ENCODE measurements at places on chromosomes 16 and 17.
A peak's percentile ranks its signal among the peaks of the same experiment; 100 is the strongest.

- DNase-seq: no peak
Measured at GRCh38 chr17:6024576-6024975, 45.6 kb upstream of the WSCD1 start.

GRCh38 chr17:57568340-57568739, 176.8 kb downstream of the CCDC182 start:
- DNase-seq: no peak

DNA sequence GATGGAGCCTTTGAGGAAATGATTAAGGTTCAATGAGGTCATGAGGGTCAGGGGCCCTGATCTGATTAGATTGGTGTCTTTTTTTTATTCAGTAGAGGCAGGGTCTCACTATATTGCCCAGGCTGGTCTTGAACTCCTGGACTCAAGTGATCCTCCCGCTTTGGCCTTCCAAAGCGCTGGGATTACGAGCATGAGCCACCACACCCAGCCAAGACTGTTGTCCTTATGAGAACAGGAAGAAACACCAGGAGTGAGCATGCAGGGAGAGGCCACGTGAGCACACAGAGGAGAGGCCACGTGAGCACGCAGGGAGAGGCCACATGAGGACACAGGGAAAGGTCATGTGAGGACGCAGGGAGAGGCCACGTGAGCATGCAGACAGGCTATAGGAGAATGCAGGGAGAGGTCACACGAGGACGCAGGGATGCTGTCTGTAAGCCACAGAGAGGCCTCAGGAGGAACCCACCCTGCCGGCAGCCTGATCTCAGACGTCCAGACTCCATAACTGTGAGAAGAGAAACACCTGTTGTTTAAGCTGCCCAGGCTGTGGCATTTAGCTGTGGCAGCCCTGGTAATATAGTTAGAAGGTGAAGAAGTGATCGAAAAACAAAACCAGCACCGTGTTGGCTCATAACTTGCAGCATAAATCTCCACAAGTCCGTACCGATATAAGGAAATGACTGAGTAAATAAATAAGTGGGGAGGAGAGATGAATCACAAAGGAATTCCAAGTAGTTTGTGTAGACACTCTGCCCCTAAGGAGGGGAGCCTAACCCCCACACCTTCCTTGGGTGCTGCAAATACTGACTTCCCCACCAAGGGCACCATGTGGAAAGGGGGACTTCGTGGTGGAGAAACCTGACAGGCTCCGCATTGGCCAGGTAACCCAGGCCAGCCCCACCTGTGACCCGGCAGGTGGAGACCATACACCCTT, 14.6 kb upstream of the CSNK1D start:
- peak; percentile 69 for DNase-seq

GRCh38 chr17:78180083-78180482, 6.8 kb downstream of the TK1 start:
- DNase-seq: no peak

GRCh38 chr17:74305865-74306654, 20.0 kb upstream of the KIF19 start:
- DNase-seq: no peak

GRCh38 chr17:58360296-58361063, 8.5 kb upstream of the SUPT4H1 start:
- no peak for DNase-seq

DNA sequence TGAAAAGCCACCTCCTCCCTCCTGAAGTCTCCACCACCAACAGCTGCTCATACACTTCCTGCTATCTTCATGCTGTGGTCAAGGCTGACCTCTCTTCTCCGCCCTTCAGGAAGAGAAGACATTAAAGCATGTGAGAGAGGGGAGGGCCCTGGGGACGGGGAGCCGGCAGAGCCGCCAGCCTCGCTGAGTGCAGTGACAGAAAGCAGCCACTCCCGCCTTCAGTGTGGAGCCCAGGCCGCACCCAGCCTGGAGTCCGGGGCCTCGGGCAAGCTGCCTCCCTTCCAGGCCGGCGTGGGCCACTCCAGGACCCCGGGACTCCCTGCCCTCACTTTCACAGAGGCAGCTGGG, 94.7 kb upstream of the TNRC6C start:
- DNase-seq: no peak

All from HTR-8/SVneo (cell line).